Psoas muscle (tissue), 8 donors: ENCODE measurements at places on chromosomes 2 and 18.

- DNase-seq, result no peak
These were observed 259.1 kb downstream of the LNPK start for GRCh38 chr2:175743011-175743410.

GRCh38 chr2:235191978-235192377 is 240.2 kb downstream of the SH3BP4 start:
- DNase-seq, result no peak

DNA sequence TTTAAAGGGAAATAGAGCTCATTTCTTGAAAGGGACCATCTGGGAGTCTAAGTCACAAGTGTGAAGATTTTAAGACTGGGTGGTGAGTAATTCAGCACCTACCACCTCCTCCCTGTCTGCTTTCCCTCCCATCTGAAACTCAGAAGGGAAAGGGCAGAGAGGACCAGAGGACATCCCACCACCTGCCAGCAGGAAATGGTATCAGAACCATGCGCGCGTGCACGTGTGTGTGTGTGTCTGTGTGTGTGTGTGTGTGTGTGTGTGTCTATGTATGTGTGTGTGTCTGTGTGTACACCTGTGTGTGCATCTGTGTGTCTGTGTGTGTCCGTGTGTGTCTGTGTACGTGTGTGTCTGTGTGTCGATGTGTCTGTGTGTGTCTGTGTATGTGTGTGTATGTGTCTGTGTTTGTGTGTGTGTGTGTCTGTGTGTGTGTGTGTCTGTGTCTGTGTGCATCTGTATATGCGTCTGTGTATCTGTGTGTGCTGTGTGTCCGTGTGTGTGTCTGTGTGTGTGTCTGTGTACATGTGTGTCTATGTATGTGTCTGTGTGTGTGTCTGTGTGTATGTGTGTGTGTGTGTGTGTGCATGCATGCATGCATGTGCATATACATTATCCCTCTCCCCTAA is 76.8 kb downstream of the ZFP36L2 start:
- no peak for DNase-seq

- peak; percentile 46 for DNase-seq
These were observed 182.5 kb downstream of the TNS1 start for GRCh38 chr2:217820091-217820819.

DNA sequence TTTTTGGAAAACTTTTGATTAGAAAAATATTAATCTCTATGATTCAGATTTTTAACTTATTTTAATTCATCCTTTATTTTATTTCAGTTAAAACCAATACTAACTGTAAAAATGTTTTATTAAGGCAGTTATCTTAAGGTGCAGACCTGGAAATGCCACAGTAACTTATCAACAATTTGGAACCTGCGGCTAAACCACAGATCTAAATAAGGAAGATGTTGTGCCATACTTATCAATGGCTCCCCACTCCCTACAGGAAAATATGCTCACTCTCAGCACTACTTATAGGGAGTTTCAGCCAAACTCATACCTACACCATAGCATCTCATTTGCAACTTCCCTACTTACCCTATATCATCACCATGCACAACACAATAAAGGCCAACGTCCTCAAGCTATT is 226.9 kb upstream of the KYNU start:
- DNase-seq, result no peak
